ENCODE measurements at places on chromosomes 3 and 15.

GRCh38 chr15:49962044-49962602 lies 156.9 kb downstream of the ATP8B4 start:
- no peak for DNase-seq

- no peak for DNase-seq
Observed at GRCh38 chr3:190446573-190447279, 3.0 kb downstream of the TMEM207 start.

GRCh38 chr3:12560505-12561190 lies 3.8 kb downstream of the MKRN2 start:
- DNase-seq = no peak

DNA sequence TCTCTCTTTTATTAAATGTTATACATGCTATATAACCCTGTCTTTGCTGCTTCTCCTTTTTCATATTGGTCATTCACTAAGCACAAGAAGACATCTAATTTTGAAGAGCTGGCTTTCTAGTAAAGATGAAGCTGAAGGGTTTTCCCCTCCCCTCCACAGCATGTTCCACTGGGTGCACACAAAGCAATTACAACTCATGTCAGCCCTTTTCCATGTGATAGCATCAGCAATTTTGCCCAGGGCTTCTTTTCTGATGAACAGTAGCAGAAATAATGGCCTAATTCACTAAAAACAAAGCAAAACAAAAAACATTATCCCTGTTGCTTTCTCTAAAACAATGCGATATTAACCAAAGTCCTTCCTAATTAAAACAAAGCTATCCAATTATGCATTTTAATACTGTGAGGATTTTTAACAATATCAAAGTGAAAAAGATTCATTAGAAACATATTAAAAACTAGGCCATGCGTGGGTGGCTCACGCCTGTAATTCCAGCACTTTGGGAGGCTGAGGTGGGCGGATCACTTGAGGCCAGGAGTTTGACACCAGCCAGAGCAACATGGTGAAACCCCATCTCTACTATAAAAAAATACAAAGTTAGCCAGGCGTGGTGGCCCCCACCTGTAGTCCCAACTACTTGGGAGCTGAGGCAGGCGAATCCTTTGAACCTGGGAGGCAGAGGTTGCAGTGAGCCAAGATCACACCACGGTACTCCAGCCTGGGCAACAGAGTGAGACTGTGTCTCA lies 12.2 kb upstream of the PIK3R4 start:
- DNase-seq = no peak

GRCh38 chr15:58715266-58715917 lies 34.1 kb downstream of the ADAM10 start:
- DNase-seq = no peak

- DNase-seq = no peak
Observed at GRCh38 chr3:141100531-141101320, 49.6 kb downstream of the SPSB4 start.

GRCh38 chr15:77807611-77808010 lies 174.9 kb upstream of the LINGO1 start:
- no peak for DNase-seq

DNA sequence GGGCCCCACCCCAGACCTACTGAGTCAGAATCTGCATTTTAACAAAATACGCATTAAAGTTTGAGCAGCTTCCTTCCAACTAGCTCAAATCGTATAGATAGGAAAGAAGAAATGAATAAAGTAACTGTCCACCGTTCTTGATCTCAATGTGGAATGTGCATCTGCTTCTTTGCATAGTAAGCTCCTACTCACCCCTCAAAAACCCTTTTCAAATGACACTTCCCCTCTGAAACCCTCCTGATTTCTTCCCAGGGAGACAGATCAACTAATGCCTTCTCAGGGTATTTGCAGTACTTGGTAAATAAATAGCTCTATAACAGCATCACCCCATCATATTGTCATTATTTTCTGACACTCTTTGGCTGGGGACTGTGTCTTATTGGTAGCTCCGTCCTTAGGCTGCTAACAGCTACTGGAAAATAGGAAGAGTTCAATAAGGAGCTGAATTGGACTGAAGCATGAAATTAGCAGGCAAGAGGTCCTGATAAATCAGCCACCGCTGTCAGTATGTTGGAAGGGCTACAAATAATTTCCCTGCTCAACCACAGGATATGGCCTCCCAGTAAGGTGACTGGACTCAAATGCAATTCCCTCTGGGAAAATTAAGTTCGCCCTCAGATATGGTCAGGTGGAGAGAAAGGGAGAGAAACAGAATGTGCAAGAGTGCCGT lies 10.2 kb downstream of the OXTR start:
- DNase-seq = no peak

GRCh38 chr15:83835479-83835878 lies 181.6 kb downstream of the ADAMTSL3 start:
- DNase-seq = no peak

DNA sequence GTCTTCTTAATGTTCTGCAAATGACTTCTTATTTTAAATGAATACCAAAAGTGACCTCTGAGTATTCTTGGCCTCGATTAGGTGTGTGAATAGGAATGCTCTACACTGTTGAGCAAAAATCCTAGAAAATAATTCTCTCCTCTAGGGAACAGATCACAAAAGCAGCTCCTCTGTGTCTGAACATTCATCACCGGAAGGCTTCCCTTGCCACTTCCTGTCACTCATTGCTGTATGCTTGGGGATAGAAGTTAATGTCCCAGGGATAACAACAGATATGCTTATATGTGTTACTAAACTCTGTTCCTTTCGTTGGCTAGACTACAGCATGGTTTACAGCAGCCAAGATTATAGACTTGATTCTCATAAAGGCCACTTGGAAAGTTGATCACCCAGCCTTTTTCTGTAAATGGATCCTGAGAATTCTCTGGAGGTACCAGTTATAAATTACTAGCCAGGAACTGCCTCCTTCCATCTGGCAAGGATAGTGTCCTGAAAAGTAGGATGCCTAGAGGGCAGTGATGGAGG lies 16.0 kb upstream of the PTX3 start:
- DNase-seq = no peak

GRCh38 chr3:141498598-141499223 lies 11.9 kb downstream of the RASA2 start:
- DNase-seq = no peak

- no peak for DNase-seq
Observed at GRCh38 chr3:195870442-195870841, 37.9 kb downstream of the TNK2 start.

GRCh38 chr15:92883163-92883875 lies 16.8 kb upstream of the CHD2 start:
- peak; percentile 15 for DNase-seq

- DNase-seq = peak; percentile 34
Observed at GRCh38 chr3:154758109-154758868, 321.8 kb upstream of the MME start.

DNA sequence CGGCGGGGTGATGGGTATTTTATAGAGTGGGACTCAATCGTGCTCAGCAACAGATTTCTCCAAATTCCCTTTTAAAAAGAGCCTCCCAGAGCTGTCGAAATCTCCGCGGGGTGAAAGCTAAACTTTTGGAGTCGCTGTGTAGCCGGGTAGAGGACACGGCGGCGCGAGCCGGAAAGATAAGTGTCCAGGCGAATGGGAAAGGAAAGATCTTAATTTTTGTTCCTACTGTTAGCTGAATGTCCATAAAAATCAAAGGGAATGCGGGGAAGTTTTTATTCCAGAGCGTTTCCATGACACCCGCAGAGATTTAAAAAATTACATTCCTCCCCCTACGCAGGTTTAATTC lies 9.1 kb downstream of the EOMES start:
- no peak for DNase-seq

DNA sequence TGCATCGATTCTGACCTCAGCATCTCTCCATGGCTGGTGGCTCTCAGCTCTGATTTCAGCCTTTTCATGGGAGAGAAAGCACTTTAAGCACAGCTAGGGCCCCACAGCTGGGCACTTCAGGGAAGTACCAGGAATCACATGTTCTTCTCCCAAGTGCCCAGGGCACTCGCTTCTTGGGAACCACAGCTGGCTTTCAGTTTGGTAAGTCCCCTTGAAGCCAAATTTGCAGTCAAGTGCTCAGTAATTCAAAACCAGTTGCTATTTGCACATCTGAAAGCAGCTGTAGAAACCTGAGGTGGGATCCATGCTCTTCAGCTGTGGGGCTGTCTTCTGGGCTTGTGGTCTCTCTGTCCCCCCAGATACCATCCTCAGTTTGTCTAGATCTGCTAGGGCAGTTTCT lies 12.8 kb downstream of the GABRA5 start:
- no peak for DNase-seq

GRCh38 chr3:193767353-193768069 lies 174.5 kb downstream of the OPA1 start:
- no peak for DNase-seq

- no peak for DNase-seq
Observed at GRCh38 chr15:70576276-70576675, 187.1 kb downstream of the UACA start.

GRCh38 chr3:50430191-50430590 lies 70.9 kb upstream of the TMEM115 start:
- no peak for DNase-seq

DNA sequence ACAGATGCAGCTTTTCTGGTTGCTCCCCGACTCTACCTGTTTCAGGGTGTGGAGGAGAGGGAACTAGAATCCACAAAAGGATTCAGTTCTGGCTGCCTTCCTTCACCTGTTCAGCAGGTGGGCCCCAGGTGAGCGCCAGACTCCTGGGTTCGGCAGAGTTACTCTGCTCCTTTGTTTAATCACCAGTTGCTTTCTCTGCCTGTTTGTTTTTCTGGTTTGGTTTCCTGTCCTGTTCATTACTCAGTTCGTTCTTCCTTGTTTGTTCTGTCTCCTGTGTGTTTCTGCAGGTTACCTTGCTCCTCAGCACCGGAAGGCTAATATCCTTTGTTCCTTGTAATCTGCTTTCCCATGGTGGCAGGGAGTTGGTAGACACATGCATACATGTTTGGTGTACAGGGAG lies 508.5 kb upstream of the ATP11B start:
- no peak for DNase-seq

- no peak for DNase-seq
Observed at GRCh38 chr15:42046597-42046996, 25.8 kb upstream of the PLA2G4E start.

DNA sequence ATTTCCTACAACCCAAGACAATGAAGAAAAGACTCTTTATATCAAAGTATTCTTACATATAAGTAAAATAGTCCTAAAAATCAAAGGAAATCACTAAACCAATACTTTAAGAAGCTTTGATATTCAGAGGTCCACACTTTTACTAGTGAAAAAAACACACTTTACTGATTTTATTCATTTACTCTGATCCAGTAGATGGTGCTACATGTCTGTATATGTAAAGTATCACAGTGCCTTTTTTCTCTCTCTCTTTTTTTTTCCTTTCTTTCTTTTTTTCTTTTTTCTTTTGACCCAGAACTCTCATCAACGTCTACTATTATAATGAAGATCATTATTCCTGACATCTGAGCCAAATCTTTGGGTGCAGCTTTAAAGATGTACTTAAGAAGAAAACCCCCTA lies 10.8 kb upstream of the CCDC39 start:
- no peak for DNase-seq

- DNase-seq = no peak
Observed at GRCh38 chr3:130755666-130756065, 9.0 kb upstream of the PIK3R4 start.

GRCh38 chr3:114866430-114866829 lies 280.7 kb downstream of the ZBTB20 start:
- no peak for DNase-seq

- no peak for DNase-seq
Observed at GRCh38 chr3:152073267-152073666, 195.5 kb upstream of the MBNL1 start.

DNA sequence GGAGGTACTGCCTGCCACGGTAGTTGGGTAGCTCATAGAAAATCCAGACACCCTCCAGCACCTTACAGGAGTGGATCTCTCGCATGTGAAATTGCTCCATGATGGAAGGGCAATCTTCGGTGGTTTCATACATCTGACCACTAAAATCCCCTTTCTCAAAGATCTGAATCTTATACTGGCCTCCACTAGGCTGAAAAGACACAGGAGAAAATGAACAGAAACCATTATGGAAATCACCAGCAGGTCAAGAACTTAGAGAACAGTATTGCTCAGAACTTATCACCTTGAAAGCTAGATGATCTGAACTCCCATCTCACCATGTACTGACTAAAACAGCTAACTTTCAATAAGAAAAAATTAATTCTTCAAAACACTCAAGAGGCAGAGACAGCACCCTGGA lies 5.4 kb downstream of the CRYGS start:
- DNase-seq = no peak

- DNase-seq = no peak
Observed at GRCh38 chr3:62065985-62066693, 307.2 kb downstream of the FEZF2 start.

DNA sequence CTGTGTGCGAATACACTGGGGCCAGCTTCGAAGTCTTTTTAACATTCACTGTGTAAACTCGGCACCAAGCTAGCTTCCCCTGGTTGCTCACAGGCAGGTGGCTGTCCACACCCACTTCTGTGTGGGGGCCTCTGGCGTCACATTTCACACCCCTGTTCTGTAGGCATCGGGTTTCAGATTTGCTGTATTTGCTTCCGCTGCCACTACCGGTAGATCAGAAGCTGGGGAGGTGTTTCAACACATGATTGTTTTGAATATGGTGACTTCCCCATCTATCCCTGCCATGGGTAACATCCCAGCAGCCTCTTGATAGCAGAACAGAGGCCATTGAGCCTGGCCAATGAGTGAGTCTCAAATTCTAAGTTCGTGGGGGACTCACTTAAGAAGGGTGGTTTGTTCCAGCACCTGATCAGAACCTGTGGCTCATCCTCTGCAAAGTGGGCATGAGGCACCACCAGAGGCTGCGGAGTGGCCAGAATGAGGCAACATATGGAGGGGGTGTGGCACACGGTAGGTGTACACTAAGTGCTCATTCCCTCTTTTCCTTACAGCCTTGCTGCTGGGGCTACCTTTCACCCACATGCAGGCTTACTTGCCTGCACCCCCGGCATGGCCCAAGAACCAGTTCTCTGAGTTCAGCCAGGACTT lies 61.5 kb downstream of the IQSEC1 start:
- no peak for DNase-seq

GRCh38 chr3:172982736-172983364 lies 158.2 kb downstream of the SPATA16 start:
- DNase-seq = no peak

- DNase-seq = no peak
Observed at GRCh38 chr3:113377158-113377557, 64.1 kb downstream of the CFAP44 start.

GRCh38 chr3:171122240-171122639 lies 95.7 kb upstream of the SLC2A2 start:
- no peak for DNase-seq

- no peak for DNase-seq
Observed at GRCh38 chr3:13343601-13344000, 76.5 kb downstream of the NUP210 start.

- DNase-seq = no peak
Observed at GRCh38 chr15:95377258-95377852, 953.1 kb upstream of the NR2F2 start.

DNA sequence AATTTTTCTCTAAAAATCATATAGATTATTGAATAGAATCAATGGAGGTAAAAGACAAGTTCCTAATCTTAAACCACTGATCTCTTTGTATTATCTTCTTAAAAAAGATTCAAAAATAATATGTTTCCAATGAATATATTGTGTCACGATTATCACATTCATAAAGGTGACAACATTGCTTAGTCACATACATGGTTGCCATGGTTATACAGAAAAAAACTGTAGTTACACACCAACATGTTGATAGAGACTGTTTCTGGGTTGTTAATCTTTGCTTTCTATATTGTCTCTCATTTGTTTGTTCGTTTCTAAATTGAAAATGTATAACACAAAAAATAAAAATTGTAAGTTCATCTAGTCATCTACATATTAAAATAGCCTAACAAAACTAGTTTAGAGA lies 376.0 kb upstream of the ALCAM start:
- DNase-seq = no peak
